ENCODE measurements at places on chromosomes 16 and 17.
A peak's percentile ranks its signal among the peaks of the same experiment; 100 is the strongest.

DNA sequence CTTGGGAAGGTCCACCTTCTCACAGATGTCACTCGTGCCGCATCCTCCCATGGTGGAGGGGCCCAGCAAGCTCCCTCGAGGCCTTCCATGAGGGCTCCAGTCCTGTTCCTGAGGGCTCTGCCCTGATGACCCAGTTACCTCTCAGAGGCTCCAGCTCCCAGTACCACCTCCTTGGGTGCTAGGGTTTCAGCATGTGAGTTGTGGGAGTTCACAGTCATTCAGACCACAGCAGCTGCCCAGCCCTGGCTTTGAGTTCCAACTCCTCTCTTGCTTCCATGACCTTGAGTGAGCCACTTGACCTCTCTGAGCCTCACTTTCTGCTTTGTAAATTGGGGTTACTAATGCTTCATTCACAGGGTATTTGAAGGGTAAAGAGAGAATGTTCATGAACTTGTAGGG is 37.1 kb upstream of the LGALS9 start:
- no peak for DNase-seq

- DNase-seq, result peak; percentile 50
These were observed 18.9 kb upstream of the HERPUD1 start for GRCh38 chr16:56912746-56913708.

DNA sequence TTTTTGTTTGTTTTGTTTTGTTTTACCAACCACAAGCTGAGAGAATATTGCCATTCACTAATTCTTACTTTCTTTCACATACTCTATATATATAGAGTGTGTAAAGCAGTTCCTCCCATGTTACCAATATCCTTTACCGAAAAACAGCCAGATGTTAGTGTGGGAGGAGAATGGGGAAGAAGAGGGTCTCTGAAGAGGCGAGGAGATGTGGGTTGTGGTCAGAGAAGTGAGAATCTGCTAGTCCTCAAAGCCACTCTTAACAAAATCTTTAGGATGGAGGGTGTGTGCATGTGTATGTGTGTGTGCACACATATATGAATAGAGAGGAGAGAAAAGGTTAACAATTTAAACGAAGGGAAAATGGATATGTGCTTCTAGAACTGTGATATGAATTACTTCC is 80.6 kb downstream of the TUBD1 start:
- no peak for DNase-seq

DNA sequence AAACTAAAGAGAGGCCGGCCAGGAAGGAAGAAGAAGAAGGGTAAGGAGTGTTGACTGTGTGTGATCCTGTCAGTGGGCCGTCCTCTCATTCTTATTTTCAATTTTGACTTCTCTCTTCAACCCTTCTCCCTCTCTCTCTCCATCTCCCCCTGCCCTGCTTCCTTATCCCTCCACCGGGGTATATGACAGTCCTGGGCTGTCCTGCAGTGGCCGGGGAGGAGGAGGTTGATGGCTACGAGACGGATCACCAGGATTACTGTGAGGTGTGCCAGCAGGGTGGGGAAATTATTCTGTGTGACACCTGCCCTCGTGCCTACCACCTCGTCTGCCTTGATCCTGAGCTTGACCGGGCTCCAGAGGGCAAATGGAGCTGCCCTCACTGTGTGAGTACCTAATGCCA is 5.6 kb downstream of the CHD3 start:
- DNase-seq, result no peak

DNA sequence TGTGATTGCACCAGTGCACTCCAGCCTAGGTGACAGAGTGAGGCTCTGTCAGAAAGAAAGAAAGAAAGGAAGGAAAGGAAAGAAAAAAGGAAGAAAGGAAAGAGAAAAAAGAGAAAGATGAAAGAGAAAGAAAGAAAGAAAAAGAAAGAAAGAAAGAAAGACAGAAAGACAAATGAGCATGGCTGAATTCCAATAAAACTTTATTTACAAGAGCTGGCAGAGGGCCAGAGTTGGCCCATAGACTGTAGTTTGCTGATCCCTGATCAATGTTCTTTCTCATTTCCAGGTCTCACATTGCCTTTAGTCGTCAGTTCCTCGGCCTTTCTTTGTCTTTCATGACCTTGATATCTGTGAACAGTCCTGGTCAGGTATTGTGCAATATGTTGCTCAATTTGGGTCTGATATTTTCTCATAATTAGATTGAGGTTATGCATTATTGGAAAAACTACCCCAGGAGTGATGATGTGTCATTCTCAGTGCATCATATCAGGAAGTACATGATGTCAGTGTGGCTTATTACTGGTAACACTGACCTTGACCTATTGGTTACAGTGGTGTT is 68.5 kb upstream of the MED9 start:
- DNase-seq, result no peak

- DNase-seq, result peak; percentile 55
These were observed 2.0 kb downstream of the NPTX1 start for GRCh38 chr17:80474231-80474960.

DNA sequence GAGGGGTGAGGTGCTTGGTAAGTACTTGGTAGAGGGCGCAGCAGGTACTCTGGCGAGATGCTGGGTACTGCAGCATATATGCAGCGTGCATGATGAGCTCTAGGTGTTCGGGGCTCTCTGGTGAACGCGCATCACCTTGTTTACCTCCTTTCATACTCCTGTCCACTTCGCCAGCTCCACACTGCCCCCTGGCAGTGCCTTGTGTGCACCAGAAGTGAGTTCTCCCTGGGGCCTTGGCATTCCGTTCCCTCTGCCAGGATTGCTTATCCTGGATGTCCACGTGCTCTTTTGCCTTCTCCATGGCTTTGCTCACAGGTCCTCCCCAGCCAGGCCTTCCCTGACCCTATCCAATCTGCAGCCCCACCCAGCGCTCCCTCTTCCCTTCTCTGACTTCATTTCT is 154.2 kb downstream of the MRM1 start:
- peak; percentile 17 for DNase-seq

DNA sequence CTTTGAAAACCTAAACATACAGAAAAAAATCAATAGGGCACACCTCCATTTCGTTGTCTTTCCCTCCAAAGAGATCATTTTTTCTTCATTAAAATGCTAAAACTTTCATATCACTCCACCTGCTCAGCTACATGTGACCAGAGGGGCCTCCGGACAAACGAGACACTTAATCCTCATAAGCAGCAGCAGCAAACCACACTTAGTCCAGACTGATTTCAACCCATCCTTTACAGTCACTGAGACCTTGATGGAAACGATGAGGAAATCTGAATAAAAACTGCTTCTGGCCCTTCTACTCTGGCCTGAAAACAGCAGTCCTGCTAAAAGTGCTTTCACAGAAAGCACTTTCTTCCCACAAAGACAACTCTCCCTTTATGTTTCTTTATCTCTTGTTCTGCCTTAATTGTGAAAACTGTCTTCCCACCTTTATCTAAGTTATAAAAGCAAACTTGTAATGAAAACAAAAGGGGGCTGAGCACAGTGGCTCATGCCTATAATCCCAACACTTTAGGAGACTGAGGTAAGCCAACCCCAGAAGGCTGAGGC is 4.6 kb downstream of the ANKRD11 start:
- DNase-seq, result no peak

- DNase-seq, result no peak
These were observed 27.2 kb upstream of the BEAN1 start for GRCh38 chr16:66399930-66400329.

- no peak for DNase-seq
These were observed 147.2 kb downstream of the RBFOX3 start for GRCh38 chr17:79463421-79464317.

- no peak for DNase-seq
These were observed 22.0 kb downstream of the MYO1D start for GRCh38 chr17:32854832-32855389.

DNA sequence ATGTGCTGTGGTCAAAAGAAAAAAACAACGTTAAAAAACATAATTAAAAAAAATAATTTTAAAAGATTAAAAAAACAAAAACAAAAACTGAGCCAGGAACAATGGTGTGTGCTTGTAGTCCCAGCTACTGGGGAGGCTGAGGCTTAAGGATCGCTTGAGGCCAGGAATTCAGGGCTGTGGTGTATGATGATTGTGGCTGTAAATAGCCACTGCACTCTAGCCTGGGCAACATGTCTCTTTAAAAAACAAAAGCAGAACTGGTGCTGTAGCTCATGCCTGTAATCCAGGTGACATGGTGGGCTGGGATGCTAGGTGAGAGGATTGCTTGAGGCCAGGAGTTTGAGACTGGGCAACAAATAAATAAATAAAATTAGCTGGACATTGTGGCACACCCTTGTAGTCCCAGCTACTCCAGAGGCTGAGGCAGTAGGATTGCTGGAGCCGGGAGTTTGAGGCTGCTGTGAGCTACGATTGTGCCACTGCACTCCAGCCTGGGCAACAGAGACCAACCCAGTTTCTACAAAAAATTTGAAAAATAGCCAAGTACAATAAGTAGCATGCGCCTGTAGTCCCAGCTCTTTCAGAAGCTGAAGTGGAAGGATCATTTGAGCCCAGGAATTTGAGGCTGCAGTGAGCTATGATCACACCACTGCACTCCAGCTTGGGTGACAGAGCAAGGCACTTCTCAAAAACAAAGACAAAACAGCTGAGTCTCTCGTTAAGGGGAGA is 43.6 kb downstream of the NFATC3 start:
- DNase-seq, result no peak

GRCh38 chr16:77406680-77407079 is 28.2 kb downstream of the ADAMTS18 start:
- DNase-seq, result no peak

DNA sequence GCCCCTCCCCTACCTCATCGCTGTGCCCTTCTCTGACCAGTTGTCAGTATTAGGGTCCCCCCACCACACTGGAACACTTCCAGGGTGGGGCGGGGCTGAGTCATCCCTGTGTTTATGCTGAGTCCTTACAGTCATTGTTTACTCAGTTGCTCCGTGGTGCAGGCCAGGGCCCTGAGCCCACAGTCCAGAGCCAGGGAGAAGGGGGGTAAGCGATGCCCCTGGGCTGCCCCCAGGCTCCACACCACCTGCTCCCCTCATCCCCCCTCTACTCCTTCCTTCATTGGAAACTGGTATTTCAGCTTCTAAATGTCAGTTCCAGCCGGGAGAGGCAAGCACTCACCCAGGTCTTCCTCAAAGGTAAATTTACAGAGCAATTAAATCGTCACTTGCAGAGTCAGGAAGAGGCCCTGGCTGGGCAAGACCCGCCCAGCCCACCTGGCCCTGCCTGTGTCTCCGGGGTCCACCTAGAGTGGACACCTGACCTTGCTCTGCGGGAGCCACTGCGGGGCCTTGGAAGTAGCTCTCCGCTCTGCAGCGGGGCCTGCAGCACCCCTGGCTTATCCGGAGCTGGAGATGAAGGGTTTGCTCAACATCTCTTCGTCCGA is 4.8 kb downstream of the ATP2A3 start:
- no peak for DNase-seq

DNA sequence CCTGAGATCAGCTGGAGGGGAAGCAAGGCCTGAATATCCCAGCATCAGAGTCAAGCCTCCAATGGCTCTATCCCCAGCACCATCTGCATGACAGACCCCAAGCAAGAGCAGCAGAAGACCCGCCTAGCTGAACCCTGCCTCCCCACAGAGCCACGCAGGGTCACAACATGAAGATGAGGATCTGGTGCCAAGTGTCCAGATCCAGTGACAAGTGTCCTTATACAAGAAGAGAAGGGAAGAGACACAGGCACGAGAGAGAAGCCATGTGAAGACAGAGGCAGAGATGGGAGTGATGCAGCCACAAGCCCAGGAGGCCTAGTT is 28.9 kb downstream of the TNFRSF13B start:
- DNase-seq, result no peak

GRCh38 chr17:81368161-81369022 is 26.9 kb upstream of the BAHCC1 start:
- no peak for DNase-seq

GRCh38 chr16:89050119-89050867 is 43.4 kb upstream of the ACSF3 start:
- no peak for DNase-seq

DNA sequence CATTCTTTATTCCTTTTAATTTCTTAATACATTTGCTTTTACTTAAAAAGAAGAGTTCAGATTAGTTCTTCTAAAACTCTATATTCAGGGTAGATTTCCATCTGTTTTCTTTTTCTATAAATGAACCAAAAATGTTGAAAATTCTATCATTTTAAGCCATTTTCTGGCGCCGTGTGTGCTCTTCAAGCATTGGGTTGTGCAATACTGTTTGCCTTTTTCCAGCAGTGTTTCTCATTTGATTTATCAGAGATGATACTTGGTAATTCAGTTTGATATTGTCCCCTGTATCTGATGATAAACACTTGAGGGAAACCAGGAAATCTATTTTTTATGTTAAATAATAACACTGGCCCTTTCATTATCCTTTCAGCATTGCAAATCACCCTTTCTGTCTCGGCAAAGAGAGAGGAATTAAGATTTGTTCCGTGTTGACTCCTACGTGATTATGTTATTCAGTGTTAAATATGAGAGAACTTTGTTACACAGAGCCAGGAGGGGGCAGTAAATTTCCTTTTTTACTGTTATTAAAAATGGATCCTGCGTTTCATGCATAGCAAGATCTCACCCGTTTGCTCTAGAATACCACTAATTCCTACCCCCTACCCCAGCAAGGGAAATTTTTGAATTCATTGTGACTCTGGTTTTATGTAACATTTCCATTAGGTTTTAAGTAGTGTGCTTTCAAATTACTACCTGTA is 606.9 kb upstream of the RBFOX1 start:
- no peak for DNase-seq

- peak; percentile 42 for DNase-seq
These were observed 224.2 kb downstream of the PARN start for GRCh38 chr16:14405611-14406537.

- no peak for DNase-seq
These were observed 24.1 kb downstream of the CLEC16A start for GRCh38 chr16:10968498-10968897.

GRCh38 chr17:44911133-44912001 is 3.9 kb downstream of the GFAP start:
- peak; percentile 63 for DNase-seq

DNA sequence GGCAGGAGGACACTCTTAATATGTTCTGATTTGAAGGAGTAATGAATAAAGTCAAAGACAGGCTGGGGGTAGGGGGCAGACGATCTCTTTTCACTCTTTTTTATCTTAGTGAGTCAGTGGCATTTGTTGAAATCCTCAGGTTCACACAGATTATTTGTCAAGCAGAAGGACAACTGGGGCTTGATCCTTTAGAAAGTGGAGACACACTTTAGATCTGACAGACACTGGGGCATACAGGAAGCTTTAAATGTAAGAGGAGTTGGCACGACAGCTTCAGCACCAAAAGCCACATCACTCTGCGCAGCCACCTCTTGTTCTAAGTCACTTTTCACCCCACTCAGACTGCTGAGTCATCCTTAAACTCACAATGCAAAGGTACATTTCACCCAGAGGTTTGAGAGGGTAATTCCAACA is 121.5 kb downstream of the STXBP4 start:
- no peak for DNase-seq

GRCh38 chr17:63095879-63096278 is 129.8 kb downstream of the TANC2 start:
- DNase-seq, result no peak

- no peak for DNase-seq
These were observed 126.4 kb downstream of the C16orf78 start for GRCh38 chr16:49499869-49500610.

DNA sequence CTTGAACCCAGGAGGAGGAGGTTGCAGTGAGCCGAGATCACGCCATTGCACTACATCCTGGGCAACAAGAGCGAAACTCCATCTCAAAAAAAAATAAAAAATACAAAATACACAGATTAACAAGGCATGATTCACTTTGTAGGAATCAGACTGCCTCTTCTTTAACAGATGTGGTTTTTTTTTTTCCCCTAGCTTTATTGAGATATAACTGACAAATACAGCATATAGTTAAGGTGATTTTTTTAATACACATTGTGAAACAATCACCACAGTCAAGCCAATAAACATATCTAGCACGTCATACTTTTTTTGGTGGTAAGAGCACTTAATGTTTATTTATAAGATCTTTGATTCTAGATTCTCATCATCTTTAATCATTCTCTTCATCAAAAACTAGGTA is 87.8 kb downstream of the SPAG9 start:
- DNase-seq, result no peak
